Cerebellar cortex (tissue), 1 donor: ENCODE measurements at places on chromosomes 4 and X.

DNA sequence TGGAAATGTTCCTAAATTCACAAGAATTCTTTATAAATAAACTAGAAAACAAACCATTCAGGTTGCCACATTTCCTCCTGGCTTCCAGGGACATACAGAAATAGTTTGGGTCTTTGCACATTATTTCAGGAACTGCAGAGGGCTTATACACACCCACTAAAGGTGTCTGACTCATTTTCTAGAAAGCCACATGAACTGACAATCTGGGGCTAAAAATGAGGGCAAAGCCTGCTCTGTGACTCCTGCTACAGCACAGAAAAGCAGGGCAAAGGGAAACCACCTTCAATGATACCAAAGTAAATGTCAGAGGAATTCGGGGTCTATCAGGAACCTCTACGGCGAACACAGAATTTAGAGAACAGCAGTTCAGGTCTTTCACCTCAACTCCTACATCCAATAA lies 112.2 kb upstream of the MAP3K15 start:
- no peak for DNase-seq

- DNase-seq = no peak
These were observed 177.4 kb downstream of the SH3KBP1 start for GRCh38 chrX:19709812-19710518.

DNA sequence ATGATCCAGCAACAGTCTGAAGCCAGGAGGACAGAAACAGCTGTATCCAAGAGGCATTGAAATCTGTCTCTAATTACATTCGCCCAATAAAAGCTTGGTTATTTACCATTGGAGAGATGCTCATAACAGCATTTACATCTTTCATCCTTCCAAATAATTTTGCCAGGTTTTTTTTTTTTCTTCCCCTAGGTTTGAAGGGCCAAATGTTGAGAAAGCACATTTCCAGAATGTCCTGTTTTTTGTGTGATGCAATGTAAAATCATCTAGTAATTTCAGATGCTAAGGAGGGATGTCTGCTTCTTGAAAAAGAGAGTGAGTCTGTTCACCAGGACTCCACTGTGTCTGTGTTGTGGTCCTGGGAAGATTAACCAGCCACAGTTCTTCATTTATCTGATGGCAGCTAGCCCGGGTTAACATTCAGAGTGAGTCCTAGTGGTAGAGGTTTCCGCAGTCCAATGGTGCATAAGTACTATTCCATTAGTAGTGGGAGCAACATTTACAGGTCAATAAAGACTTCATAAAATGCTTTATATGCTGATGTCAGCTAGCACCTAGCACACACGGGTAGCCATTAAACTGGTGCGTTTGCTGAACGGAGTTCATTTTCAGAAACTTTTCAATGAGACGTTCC lies 406.8 kb downstream of the STIM2 start:
- DNase-seq = no peak

DNA sequence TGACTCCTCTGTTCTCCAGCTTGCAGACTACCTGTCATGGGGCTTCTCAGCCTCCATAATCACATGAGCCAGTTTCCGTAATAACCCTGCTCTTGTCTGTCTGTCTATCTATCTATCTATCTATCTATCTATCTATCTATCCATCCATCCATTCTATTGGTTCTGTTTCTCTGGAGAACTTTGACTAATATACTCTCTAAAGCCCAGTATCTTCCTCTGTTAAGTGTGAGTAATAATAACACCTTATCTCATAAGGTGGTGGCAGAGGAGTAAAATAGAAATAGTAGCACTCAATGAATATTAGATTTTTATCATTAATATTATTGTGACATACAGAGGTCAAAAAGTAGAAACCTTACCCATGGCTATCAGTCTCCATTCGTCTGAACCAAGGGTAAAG lies 177.9 kb upstream of the PGRMC2 start:
- DNase-seq = no peak

DNA sequence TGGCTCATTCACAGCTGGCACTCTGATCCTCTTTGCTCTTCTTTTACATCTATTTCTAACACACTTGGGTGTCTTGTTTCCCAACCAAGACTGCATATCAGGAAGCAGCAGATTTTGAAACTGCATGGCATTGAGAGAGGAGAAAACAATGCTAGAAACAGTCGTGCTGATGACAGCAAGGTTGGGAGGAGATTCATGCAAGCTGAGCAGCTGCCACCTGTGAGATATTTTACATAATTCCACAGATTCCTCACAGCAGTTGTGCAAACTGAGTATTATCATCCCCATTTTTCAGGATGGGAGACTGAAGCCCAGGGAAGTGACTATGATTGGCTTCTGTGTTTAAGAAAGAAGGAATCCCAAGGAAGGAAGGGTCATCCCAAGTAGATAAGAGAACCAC lies 105.0 kb downstream of the SLC2A9 start:
- no peak for DNase-seq

GRCh38 chr4:18945464-18945863 lies 923.9 kb upstream of the LCORL start:
- DNase-seq = no peak

DNA sequence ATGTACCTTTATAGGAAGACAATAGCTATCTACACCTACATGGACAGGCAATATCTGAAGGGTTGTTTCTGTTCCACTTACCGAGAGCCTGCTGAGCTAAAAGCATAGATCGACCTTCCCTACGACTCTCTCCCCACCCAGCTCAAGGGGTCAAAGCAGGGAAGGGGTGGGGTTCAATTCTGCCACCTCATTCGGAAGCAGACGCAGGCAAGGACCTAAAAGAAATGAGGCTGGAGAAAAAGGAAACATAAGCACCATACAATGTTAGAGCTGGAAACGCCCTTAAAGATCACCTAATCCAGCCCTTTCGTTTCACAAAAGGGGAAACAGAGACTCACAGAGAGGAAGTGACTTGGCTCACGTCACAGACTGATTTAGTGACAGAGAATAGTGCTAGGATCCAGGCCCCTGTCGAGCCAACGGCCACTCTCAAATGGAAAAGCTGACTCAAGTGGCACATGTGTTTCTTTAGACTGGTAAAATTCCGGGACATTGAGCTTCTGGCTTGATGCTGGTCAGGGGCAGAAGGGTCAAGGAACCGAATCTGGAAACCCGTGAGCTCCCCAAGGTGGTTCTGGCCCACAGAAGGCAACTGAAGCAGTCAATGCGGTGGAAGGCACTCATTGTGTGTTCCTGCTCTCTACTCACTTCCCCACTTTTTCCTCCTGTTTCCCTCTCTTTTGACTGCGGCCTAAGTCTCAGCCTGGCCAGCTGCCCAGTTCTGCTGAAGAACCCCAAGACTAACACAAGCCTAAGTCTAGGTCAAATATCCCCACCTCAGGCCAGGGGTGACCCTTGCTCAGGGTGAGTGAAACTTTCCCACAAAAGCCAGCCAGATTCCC lies 7.5 kb downstream of the SEPTIN6 start:
- DNase-seq = no peak

DNA sequence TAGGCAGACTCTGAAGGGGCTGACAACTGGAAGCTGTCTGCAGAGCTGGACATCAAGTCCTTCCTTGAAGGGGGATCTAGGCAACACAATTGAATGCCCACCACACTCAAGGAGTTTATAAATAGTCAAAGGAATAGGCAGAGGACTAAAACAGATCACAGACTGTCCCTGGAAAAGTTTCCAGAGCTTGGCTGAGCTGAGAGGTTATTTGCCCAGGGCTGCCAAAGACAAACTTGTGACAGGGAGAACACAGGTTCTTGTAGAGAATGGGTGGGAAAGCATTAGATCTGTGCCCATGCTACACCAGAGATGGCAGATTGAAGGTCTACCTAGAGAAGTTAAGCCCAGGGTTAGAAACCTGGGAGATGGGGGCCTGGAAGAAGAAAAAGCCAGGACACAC lies 344.6 kb downstream of the MID1IP1 start:
- no peak for DNase-seq

DNA sequence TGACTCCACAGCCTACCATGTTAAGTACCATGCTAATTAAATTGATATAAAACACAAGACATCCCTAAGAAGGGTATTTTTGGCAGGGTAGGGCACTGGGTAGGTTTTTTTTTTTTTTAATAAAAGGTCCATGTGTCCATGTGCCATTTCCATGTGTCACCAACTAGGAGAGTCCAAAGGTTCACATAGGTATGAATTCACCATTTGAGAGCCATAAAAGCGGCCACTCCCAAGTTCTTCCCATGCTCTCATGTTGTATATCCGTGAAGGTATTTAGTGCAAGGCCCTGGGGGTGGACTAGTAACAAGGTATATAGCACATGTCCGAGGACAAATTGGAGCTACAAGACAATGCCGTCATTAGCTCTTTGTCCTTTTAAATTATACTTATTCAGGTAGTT lies 107.3 kb downstream of the PDE5A start:
- DNase-seq = no peak

DNA sequence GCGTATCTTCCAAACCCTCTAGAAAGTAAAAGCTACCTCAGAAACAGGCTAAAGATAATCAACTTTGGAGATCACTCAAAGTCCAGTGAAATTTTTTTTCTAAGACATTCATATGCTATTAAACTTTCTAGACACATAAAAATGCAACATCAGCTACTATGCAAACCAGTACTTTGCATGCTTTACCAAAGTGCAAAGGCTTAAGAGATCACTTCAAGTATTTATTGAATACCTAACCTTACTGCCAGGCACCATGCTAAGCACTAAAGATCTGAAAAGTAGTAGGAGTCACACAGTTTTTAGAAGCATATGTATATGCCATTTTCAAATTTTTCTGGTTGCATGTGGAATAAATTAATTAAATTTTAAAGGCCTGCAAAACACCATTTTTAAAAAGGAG lies 115.8 kb downstream of the THOC2 start:
- DNase-seq = no peak

DNA sequence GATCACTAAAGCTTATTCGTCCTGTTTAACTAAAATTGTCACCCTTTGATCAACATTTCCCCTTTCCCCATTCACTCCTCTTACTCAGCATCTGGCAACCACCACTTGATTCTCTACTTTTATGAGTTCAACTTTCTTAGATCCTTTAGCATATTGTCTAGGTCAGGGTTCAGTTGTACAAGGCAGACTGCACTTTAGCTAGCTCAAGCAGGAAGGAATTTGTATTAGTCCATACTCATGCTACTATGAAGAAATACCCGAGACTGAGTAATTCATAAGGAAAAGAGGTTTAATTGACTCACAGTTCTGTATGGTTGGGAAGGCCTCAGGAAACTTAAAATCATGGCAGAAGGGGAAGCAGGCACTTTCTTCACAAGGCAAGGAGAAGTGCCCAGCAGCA lies 44.3 kb downstream of the TASL start:
- no peak for DNase-seq

GRCh38 chr4:114890773-114891172 lies 222.6 kb downstream of the NDST4 start:
- no peak for DNase-seq
